ENCODE measurements at places on chromosomes 16 and 17.

GRCh38 chr17:43940630-43941029 is 1.6 kb downstream of the PPY start:
- DNase-seq = no peak

DNA sequence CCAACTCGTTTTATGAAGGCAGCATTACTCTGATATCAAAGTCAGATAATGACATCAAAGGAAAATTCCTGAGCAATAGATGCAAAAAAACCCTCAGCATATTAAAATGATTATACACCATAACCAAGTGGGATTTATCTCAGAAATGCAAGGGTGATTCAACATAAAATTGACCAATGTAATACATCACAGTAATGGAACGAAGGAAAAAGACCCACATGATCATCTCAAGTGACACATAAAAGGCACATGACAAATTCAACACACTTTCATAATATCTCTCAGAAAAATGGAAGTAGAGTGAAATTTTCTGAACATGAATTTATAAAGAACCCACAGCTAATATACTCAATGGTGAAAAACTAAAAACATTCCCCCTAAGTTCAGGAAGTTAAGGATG is 118.8 kb downstream of the ITFG1 start:
- DNase-seq = no peak

GRCh38 chr17:40097931-40098845 is 2.2 kb downstream of the NR1D1 start:
- no peak for DNase-seq

- DNase-seq = no peak
Observed at GRCh38 chr17:69246726-69247375, 18.2 kb upstream of the ABCA10 start.

DNA sequence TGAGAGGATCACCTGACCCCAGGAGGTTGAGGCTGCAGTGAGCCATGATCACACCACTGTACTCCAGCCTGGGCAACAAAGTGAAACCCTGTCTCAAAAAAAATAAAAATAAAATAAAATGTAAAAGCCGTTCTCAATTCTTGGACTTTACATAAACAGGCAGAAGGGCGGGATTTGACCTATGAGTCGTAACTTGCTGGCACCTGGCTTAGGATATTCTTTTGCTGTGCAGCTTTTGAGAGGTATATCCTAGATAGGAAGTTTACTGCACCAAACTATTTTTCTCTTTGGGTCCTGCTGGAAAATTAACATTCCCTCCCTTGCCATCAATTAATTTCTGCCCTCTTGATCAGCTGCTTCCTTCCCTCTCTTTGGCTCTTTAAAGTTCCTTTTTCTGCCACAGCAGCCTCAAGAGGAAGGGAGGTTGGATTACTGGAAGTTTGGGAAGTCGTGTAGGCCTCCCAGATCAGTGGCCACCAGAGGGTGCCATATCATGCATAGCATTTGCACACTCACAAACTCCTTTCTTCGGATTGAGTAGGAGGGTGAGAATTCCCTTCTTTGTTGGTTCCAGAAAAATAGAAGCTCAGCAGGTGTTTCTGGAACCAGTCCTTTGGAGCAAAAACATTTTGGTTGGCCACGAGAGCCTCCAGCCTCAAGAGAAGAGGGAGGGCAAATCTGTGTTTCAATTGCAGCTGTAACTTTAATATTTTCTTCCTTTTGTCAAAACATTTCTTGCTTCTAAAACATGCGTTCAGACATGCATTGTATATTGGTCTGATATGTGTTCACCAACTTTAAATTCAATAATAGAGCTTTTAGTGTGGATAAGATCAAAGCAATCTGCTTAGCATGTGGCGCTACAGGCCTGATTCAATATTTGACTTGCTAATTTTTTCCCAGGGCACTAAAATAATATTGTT is 147.3 kb downstream of the CCDC182 start:
- DNase-seq = no peak

DNA sequence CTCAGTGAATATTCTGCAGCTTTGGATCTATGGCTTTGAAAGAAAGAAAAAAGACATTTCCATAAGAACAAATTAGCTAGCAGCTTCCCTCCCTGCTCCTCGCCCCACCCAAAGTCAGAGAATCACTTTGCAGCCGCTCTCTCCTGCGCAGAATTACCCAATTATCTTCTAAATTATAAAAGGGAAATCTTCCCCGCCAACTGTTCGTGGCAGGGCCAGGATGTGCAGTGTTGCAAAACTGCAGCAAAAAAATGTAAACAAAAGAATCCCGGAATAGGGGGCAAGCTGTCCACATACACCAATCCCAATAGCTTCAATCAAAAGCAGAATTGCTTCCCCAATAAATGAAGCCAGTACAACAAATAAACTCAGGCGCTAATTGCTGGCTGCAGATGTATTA is 510.6 kb downstream of the RBFOX1 start:
- no peak for DNase-seq

DNA sequence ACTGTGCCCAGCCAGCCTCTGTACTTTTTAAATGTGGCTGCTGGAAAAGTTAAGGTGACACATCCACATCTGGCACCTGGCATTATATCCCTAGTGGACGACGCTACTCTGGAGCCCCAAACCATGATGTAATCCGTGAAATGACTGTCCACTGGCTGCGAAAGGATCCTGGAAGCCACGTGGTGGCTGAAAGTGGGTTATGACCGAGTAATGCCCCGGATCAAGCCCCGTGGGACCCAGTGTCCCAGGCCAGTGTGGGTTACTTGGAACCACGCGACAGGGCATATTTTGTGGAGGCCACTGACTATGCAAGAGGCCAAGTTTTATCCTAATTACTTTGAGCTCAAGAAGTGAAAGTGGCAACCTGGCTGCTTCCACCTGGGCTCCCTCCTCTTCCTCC is 79.6 kb downstream of the PGS1 start:
- no peak for DNase-seq

GRCh38 chr17:47135235-47135634 is 53.9 kb downstream of the CDC27 start:
- DNase-seq = no peak

DNA sequence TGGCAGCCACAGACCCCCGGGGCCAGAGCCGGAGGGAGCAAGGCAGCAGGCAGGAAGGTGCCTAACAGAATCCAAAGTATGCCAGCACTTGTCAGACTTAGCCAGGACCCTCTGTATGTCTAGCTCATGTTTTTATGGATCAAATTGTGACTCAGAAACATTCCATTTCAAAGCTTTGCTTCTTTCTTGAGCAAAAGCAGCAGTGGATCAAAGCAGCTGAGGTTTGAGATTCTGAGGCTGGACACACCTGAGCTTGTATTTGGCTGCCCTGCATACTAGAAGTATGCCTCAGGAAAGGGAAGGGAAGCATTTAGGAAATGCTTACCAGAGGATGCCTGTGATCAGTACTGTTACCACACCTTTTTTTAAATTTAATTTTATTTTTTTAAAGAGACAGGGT is 5.7 kb upstream of the MYO1C start:
- no peak for DNase-seq

GRCh38 chr16:8863594-8864424 is 5.0 kb downstream of the CARHSP1 start:
- no peak for DNase-seq

- no peak for DNase-seq
Observed at GRCh38 chr17:48187872-48188608, 80.5 kb downstream of the SNX11 start.

- DNase-seq = no peak
Observed at GRCh38 chr16:84532855-84533486, 28.5 kb upstream of the MEAK7 start.

DNA sequence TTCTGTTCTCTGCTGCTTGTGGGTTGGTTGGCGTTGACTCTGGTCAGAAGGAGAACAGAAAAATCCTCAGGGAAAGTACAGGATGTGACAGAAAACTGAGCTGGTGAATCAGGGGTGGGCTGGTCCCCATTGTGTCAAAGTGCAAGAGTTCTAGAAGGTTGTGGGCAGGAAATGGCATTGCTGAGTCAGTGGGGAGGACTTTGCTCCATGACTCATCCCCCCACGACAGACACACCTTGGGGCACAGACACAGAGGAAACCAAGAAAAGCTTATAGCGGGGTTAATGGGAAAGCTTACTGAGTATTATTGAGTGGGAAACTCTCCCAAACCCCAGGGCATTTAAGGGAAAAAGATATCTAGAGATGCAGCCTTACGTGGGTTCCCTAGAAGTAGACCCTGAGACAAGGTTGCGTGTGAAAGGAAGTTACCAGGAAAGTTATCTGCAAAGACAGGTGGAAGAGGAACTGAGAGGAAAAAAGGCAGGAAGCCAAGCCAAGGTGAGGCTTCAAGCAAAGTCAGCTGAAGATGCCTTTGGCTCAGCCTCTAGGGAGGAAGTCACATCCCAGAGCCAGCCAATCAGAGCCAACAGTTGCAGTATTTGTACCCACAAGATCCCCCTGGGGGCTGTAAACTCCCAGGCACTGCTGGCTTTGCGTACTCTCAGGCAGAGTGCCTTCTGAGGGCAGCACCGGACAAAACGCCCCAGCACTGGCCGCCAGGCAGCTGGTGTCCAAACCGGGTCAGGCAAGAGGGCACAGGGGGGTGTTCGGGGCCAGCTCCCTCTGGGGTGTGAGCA is 86.4 kb downstream of the FOXL1 start:
- peak; percentile 40 for DNase-seq

- DNase-seq = no peak
Observed at GRCh38 chr16:77276661-77277060, 77.5 kb downstream of the SYCE1L start.

DNA sequence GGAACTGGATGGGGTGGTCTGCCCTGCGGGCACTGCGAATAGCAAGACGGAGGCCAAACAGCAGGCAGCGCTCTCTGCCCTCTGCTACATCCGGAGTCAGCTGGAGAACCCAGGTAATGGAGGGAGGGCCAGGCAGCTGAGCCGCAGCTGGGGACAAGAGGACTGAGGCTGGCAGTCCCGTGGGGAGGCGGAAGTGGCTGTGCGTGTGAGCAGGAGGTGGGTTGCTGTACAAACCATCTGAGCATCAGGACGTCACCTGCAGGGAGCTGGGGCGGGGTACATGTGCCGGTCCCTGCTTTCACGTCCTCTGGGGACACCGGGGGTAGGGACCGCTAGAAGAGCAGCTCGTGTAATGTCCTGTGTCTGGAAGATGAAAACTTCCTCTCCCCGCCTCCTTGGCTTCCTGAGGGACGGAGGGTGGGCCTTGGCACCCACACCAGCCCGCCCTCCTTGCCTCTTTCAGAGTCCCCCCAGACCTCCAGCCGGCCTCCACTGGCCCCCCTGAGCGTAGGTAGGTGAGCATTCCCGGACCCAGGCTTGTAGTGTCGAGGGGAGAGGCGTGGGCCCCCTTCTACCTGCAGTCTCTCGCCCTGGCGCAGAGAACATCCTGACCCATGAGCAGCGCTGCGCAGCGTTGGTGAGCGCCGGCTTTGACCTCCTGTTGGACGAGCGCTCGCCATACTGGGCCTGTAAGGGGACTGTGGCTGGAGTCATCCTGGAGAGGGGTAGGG is 3.7 kb downstream of the ADAD2 start:
- no peak for DNase-seq

GRCh38 chr17:80486692-80487091 is 10.3 kb upstream of the NPTX1 start:
- no peak for DNase-seq

- DNase-seq = no peak
Observed at GRCh38 chr16:47143677-47144558, at the start of gene NETO2. TSS of gene NETO2 (minus strand) at chr16:47143945. CDS start at chr16:47143612, 333 bp downstream.

GRCh38 chr16:72137380-72138063 is 34.4 kb downstream of the PMFBP1 start:
- no peak for DNase-seq

DNA sequence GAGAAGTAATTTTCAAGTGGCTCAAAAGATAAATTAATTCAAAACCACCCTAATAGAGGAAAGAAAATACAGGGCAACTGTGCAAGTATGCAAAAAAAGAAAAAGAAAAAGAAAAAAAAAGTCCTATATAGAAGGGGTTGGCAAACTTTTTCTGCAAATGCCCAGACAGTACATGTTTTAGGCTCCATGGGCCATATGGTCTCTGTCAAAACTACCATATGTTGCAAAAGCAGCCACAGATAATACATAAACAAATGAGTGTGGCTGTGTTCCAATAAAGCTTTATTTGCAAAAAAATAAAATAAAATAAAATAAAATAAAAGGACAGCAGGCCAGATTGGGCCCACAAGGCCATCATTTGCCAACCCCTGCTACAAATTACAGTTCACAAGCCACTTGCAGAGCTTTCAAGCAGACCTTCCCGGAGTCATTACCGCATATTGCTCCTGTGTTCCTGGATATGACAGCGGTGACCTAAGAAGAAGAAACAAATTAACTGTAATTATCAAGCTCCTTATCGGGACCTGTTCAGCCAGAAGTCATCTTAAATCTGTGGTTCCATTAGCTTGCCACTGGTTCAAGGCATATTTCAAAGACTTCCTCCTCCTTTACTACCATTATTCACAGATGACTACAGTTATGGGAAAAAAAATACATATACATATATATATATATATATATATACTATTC is 15.9 kb downstream of the ZC3H7A start:
- DNase-seq = no peak

GRCh38 chr16:23293016-23293415 is 9.1 kb upstream of the SCNN1B start:
- no peak for DNase-seq

DNA sequence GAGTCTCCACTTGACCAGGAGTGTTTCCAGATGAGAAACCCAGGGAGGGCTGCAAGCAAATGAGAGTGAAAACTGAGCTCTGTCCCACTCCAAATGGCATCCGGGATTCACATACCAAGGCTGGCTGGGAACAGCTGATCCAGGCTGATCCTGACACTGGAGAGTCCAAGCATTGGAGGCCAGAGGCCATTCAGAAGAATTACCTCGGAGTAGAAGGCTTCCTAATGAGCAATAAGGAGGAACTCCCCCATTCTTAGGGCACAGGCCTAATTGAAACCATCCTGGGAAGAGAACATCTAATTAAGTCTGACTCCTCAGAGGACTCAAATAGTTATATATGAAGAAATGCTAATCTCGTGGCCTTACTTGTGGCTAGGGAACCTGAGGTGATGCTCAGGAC is 142.8 kb downstream of the PRKCA start:
- no peak for DNase-seq

DNA sequence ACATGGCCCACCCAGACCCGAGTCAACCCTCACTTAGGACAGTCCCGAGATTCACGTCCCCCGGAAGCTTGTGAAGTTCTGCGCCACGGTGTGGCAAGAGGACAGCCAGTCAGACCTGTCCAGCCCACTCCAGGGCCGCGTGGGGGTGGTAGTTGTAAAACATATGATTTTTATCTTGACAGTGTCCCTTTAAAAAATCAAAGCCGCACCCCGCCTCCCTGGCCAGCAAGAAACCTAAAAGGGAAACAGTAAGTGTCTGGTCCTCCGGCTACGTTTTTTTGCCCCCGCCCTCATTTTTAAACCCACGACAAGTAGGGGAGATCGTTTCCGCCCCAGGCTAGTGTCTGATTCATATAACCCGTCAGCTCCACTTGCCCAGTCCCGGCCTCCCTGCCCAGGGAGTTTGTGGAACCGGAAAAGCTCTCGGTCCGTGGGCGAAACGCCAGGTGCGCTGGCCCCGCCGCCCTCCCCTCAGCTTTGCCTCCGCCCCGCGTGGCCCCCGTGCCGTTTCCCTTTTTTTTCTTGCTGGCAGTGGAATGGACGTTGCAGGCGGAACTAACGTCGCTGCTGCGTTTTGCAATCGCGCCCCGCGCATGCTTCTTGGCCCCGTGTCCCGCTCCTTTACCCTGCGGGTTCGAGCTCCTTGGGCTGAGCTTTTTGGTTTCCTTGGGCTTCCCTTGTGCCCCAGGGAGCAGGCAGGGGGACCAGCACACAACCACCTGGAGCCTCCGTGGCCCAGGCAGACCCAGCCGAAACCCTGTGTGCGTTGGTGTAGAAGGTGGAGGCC is 13.3 kb upstream of the NUDT16L1 start:
- no peak for DNase-seq
